ENCODE measurements at places on chromosomes 5 and 9.

- no peak for DNase-seq
Measured at GRCh38 chr9:128987805-128988204, 40.3 kb downstream of the NUP188 start.

GRCh38 chr5:122351416-122352157 is 39.5 kb downstream of the SNCAIP start:
- DNase-seq, result no peak

GRCh38 chr9:115327436-115328122 is 209.6 kb upstream of the TNC start:
- no peak for DNase-seq

DNA sequence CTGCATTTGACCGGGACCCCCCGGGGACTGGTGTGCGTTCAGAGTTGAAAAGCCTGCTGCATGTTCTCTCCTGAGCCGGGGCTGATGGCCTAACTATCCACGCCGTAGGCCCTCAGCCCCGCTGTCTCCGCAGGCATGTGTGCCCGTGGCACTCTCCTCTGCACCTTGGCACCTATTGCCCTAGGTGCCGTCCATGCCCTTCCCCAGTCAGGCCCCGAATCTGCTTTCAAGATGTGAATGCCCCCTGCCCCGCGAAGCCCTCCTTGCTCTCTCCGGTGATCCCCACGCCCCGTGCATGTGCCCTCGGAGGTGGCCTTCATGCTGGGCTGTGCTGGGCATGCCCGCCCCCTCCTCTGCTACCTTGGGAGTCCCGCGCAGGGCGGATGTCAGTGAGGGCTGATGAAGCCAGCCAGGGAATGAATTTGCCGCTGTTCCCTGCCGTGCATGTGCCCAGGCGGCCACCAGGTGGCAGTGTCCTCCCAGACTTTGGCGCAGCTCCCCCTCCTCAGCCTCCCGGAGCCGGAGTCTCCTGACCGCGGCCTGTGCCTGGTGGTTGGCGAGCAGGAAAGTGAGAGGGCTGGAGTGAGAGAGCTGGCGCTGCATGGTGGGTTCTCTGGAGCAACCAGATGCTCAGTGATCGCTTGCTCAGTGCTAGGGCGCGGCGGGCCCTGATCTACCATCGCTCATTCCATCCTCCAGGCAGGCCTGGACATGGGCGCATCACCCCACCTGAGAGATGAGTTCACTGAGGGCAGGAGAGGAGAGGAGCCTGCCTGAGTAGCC is 112.9 kb upstream of the LMX1B start:
- peak; percentile 51 for DNase-seq

DNA sequence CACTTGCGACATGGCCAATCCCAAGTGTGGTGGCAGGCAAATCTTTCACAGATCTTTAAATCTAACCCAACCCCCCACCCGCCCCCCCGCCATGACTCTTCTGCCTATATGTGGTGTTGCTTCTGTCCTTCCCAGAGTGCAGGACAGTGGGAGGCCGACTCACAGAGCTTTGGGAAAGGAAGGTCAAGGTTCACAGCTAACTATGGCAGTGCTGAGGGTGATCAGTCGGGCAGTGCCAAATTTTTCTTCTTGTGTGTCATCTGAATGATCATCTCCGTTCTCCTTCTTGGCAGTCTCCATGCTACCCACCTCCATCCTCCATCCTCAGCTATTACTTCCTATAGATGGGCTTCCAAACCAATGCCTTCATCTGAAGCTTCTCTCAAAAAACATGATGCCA is 129.0 kb upstream of the NFIB start:
- no peak for DNase-seq

GRCh38 chr5:180868960-180869359 is 7.9 kb upstream of the ZFP62 start:
- peak; percentile 54 for DNase-seq

DNA sequence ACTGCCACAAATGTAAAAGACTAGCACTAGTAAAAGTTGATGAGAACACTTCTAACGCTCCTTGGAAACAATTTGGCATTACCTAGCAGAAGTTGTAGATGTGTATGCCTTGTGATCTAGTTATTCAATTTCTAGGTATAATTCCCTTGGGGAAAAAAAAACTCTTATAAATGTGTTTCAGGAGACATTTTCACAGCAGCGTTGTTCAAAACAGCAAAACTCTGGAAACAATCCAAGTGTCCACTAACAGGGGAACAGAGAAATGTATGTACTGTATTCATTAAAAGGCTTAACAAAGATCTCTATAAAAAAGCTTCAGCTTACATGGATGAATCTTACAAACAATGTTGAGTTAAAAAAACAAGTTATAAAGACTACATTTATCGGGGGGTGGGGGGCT is 30.4 kb downstream of the NR3C1 start:
- no peak for DNase-seq

DNA sequence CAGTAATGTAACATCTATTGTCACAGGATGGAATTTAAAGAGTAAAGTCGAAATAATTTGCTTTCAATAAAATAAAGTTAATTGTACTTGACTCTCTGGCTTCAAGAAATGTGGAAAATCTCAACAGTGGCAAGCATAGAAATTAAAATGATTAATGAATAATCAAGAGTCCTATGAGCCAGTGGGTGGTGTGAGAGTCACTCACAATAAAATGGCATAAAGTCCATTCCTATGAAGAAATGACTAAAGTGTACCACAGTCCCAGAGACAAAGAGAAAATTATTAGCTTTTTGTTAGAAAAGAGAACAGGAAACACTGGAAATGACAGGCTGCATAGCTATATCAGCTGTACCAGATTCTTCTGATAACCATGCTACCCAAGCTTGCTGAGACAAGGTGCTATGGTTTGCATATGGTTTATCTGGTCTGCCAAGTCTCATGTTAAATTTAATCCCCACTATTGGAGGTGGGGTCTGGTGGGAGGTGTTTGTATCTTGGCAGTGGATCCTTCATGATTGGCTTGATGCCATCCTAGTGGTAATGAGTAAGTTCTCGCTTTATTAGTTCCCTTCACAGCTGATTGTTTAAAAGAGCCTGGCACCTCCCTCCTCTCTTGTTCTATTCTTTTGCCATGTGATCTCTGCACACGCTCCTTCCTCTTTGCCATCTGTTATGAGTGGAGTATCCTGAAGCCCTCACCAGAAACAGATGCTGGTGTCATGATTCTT is 647.7 kb upstream of the ITGA1 start:
- DNase-seq, result peak; percentile 97

- no peak for DNase-seq
Measured at GRCh38 chr9:127140842-127141675, 18.6 kb upstream of the ANGPTL2 start.

GRCh38 chr5:36371366-36371765 is 69.7 kb upstream of the RANBP3L start:
- DNase-seq, result no peak

DNA sequence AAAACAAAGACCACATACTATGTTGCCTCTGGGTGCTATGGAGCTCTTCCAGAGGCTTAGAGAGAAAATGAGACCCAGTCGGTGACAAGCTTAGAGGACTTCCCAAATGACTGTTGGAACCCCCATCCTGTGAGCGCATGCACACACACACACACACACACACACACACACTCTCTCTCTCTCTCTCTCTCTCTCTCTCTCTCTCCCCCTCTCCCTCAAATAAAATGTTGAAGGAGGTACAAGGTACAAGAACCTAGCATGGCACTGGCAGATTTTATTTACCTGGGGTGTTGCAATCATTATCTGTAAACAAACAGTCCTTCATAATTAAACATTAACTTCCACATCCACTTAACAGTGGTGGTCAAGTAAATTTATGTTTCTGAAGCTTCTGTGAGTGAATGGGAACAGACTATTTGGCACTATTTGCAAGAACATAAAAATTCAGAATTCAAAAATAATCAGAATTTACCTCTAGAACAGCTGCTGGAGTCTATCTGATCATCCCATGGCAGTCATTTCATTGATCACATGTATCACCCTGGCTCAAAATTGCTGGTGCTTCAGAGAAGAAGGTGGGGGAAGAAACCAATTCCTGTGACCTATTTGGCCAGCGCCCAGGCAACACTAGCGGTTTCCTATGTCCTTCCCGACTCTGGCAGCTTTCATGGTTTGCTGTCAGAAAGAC is 24.9 kb downstream of the TRPM3 start:
- no peak for DNase-seq

DNA sequence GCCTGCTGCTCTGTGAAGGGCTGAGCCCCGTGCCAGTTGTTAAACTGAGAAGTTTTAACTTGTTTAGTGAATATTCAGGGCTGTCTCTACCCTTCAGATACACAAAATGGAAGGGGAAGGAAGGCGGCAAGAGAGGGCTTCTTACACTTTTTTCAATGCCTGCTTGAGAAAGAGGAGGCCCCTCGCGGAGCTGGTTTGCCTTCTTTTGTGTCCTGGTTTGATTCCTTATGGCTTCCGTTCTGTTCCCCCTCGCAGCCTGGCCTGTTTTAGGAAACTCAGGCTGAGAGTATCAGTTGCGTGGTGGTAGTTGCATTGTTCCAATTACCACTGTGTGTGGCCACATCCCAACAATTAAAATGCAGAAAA is 1.0 kb downstream of the FAM53C start:
- DNase-seq, result no peak

- no peak for DNase-seq
Measured at GRCh38 chr5:55052383-55052931, 28.4 kb downstream of the GZMK start.

DNA sequence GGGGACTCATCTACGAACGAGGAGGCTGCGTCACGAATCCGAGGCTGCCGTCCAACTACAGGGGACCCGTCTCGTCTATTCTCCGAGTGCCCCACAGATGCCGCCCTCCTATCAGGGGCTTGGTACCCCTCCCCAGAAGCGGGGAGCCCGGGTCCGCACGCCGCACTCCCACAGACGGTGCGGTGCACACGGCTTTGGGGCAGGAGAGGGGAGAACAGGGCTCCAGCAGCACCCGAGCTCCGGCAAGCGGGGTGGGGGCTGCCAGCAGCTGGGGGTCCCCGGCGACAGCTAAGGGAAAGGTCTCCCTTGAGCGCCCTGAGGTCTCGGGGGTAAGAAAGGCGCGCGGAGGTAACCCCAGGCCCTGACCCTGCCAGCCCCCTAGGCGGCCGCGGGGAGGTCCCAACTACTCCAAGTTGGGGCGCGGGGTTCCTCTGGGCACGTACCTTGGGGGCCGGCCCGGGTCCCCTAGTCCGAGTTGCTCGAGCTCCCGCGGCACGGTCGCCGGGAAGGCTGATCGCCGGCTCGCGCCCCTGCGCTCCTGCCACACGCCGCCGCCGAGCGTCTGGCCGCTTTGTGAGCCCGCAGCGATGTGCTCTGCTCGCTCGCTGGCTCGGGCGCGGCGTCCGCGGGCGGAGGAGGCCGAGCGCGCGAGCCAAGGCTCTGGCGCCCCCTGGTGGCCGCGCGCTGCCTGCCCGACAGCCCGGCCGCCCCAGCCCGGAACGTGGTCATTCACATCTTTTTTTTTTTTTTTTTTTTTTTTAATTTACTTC is at the start of gene SPOCK1:
Gene SPOCK1, minus strand, starts transcription at position 591 of the 770 bp plus-strand sequence.
- peak; percentile 65 for DNase-seq

DNA sequence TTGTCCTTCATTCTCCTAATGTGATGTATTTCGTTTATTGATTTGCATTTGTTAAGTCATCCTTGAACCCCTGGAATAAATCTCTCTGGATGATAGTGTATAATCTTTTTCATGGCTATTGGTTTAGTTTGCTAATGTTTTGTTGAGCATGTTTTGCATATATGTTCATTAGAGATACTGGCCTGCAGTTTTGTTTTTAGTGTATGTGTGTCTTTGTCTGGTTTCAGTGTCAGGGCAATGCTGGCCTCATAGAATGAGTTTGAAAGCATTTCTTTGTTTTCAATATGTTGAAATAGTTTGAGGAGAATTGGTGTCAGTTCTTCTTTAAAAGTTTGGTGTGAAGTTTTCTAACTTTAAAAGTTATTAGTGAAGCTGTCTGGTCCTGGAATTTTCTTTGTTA is 149.6 kb upstream of the ATP10B start:
- DNase-seq, result no peak

DNA sequence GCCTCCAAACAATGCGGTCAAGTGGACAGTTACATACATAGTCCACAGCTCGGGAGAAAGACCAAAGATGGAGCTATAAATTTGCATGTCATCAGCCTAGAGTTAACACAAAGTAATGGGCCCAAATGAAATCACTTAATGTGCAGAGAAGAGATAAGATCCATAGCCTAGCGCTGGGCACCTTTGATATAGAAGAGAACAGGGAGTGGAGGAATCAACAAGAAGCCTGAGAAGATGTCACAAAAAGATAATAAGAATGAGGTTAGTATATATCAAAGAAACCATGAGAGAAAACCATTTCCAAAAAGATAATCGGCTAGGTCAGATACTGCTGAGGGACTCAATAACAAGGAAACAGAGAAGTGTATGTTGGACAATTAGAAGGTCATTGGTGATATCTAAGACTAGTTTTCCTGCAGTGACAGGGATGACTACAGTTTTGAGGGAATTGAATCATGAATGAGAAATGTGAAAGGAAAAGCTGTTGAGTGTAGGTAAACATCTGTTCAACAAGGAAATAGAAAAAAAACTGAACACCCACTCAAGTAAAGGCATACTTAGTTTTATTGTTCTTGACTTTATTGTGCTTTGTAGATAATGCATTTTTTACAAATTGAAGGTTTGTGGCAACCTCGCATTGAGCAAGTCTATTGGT is 68.7 kb upstream of the CDH6 start:
- DNase-seq, result no peak

DNA sequence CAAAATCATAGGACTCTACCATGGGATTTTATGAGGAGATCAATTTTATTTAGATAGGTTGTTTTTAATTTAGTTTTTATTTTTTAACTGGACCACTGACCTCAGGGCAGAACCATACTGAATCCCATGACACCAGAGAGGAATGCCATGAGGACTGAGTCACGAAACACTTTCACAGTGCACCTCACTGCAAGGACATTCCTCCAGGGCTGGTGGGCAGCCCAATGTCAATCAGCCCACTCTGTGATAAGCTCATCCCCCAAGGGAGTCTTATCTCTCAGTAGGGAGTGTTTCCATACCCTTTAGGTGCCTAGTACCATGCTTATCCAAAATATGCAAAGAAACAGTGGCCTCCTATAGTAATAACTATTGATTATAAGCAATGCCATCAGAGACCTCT is 224.5 kb upstream of the CDH6 start:
- no peak for DNase-seq

GRCh38 chr9:116647515-116647809 is 39.6 kb upstream of the TRIM32 start:
- no peak for DNase-seq

- no peak for DNase-seq
Measured at GRCh38 chr5:138263581-138263980, 10.8 kb downstream of the GFRA3 start.

GRCh38 chr5:71475788-71476384 is 20.4 kb downstream of the BDP1 start:
- no peak for DNase-seq

DNA sequence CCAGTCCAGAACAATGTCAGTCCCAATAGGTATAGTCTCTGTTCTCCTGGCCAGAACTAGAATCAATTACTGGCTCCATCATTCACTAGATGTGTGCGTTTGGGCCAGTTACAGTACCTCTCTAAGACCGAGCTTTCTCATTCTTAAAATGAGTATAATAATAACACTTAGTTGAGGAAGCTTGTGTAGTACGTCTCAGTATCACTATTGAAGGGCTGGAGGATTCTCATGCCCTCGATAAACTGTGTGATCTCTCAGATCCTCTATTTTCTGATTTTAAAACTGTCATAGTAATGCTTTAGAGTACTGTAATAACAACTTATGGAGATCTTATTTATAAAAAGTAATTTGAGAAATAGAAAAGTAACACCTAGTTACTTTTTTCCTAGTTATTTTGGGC is 50.7 kb downstream of the CDKN2A start:
- no peak for DNase-seq

- DNase-seq, result no peak
Measured at GRCh38 chr5:126988021-126988569, 42.3 kb downstream of the MARCHF3 start.

GRCh38 chr9:92003308-92004044 is 53.4 kb upstream of the ROR2 start:
- DNase-seq, result no peak

GRCh38 chr9:84940294-84940693 is 270.8 kb downstream of the NTRK2 start:
- no peak for DNase-seq

Data from NCI-H1105 (cell line).